Renal cortex interstitium (tissue), 15 donors: ENCODE measurements at places on chromosomes 6 and 20. TPM values are rescaled to one million over a fixed set of nuclear protein-coding genes. Genes with fewer than 3 reads are reported as not detected.
A peak's percentile ranks its signal among the peaks of the same experiment; 100 is the strongest.

DNA sequence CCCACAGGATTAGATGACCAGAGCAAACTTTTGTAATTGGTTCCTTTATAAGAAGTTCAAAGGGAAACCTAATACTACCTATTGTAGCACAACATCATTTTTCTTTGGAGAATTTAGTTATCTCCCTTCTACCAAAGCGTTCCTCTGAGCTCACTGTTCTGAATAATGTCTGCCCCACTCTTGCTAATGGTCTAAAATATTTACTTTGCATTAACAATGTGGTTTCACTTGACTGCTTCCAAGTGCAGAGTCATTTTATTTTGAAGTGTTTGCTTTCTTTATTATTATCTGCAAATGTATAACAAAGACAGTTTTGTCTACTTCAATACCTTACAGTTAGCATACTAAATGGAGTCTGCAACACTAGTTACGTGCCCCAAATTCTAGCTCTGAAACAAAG lies 15.0 kb downstream of the TRAPPC3L start:
- no peak for DNase-seq

DNA sequence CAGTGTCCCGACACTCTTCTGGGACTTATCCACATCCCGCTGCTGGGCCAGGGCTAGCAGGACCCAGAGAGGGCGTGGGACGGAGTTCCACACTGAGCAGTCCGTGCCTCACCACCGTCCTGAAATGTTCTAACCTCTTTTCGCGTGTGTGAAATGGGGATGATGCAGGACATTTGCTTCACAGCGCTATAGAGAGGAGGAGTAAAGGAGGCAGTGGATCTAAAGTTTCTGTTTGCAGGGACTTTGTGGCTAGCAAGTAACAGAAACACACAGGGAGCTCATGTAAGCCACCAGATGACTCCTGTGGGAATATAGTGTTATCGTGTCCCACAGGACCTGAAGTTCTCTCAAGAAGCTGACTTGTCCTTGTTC lies 634 bp downstream of the ITPA start:
- DNase-seq: no peak

DNA sequence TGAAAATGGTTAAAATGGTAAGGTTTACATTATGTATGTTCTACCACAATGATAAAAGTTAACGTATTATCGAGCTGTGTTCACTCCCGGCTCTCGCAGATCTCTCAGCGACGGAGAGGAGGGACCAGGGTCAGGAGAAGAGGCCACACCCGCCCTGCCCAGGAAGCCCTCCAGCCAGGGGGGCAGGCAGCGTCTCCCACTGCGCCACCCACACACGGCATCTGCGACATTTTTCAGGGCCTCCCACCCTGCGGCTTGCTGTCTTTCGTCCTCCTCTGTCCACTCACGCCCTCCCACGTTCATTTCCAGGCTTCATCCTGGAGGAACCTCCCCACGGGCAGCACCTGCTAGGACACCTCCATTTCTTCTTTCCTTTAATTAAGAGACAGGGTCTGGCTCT lies 43.3 kb downstream of the ZBTB46 start:
- no peak for DNase-seq

GRCh38 chr6:170024940-170025339 lies 265.9 kb downstream of the DLL1 start:
- peak; percentile 40 for DNase-seq

DNA sequence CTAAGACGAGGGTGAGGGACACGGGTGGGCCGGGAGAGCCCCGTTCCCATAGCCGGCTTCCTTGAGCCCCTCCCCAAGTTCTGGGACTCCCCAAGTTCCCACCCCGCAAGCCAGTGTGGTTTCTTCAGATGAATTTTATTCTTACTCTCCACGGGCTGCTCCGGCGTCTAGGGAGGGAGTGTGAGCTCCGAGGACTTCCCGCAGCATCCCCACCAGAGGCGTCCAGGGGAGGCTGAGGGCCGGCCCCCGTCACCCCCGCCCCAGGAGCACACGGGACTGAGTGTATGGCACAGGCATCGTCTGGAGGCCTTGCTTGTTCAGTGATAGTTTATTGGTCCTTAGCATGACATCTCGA lies 10.0 kb upstream of the SLC4A11 start:
- no peak for DNase-seq

DNA sequence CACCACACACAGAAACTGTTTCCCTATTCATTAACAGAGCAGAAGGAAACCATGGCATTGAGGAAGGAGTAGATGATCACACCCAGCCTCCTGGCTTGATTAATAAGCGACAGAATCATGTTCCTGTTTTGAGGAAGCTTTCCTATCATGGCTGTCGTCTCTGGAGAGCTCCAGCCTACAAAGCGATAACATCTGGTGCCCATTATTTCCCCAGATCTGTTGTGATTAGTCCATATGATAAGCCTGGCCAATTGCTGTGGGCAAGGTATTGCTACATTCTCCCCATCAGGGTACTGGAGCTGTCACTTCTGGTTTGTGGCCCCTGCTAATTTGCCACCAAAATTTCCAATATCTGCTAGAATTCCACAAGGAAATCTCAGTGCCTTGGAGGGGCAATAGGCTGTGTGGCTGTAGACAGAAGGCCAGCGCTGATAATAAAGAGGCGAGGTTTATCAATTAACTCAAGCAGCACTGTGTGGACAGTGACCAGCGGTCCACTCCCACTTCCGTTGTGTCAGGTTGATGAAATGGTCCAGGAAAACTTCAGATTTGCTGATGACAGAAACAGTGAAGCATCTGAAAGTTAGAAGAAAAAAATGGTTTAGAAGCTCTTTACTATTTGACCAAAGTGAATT lies 66.4 kb downstream of the OLIG3 start:
- no peak for DNase-seq

DNA sequence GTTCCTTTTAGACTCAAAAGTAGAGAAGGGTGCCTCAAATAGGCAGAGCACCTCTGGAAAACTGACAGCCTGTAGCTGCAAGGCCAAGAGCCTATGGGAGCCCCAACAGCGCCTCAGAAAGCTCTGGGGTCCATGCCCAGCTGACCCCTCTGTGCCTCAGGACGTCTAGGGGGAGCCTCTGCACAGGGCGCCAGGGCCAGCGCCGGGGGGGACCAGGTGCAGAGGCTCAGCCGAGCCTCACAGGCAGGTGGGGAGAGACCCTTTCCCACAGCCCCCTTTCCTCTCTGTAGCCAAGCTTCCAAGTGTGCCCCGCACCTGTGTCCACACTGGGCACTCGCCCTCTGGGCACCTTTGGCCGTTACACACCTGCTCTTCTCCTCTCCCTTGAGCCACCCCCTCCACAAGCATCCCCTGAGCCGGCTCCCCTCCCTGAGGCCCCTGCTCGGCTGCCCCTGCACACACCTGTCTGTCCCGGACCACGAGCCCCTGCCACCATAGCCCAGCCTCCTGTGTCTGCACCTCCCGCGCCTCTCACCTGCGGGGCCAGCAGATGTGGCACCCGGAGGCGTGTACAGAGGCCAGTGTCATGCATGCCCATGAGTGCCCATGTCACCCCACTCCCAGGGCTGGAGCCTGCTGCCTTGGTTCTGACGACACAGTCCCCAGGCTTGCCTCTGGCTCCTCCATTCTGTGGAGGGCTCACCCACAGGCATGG lies 53.2 kb downstream of the GINS1 start:
- DNase-seq: no peak

GRCh38 chr20:5353624-5354496 lies 37.1 kb upstream of the PROKR2 start:
- DNase-seq: no peak

GRCh38 chr6:94215552-94215951 lies 796.2 kb upstream of the EPHA7 start:
- no peak for DNase-seq

DNA sequence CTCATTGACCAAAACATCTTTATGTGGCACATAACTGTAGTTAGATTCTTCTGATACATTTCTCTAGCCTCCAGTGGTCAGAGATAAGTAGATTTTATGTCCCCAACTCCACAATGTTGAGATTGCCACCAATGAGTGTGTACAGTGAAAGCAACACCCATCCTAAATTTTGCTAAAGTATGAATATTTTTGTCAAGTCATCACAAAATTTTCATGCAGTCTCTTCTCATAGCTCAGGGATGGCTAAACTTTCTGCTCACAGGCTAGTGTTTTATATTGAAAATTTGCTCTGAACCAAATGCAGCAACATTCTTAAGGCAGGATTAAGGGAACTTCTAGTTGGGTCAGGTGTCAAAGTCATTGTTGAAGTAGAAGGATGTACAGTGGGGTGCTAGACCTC lies 203.6 kb downstream of the NKAIN2 start:
- DNase-seq: no peak

- no peak for DNase-seq
Measured at GRCh38 chr6:40124924-40125323, 190.7 kb upstream of the MOCS1 start.

DNA sequence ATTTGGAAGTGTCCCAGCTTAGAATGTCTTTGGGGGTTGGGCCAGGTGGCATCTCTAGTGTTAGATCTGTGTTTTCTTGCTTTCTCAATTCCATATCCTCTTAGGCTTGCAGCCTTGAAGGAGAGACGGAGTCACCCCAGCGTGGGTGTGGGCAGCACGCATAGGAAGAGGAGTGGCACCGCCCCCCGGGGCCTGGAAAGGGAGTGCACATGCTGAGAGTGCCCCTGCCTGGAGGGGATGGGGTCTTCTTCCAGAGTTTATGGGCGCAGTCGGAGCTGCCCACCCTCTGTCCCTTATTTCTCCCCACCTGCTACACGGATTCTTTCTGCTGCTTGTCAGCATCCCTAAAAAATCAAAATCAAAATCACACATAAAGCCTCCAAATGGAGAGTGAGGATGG lies 309.7 kb downstream of the QKI start:
- DNase-seq: no peak

DNA sequence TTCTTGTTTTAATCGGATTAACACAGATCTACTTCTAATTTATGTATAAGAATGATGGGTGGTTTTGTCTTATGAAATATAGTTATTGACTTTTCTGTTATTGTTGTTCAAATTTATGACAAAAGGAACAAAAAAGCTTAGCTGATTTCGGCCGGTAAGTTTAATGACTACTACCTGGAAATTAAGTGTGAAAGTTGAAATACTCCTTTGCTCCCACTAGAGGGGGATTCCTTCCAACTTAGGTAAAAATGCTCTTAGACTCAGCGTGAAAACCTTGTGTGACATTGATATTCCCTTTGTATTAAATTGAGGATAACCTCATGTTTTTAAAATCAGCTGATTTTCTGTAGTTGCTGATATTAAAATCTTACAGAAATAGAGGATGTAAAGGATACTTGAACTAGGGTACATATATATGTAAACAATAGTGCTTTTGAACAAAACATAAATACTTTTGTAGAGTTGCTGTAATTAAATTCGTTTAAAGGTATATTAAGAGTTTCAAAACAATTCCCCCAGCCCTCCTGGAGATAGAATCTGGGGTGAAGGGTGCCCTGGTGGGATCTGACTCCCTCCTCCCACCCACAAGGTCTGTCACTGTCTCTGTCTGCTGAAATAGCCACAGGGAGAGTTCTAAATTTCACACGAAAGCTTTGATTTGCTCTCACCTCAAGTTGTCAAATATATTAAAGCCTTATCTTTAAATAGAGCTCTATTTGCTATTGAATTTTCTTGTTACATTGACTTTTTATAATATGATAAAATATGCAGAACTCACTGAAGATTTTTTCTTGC lies 257.5 kb downstream of the ARID1B start:
- no peak for DNase-seq

DNA sequence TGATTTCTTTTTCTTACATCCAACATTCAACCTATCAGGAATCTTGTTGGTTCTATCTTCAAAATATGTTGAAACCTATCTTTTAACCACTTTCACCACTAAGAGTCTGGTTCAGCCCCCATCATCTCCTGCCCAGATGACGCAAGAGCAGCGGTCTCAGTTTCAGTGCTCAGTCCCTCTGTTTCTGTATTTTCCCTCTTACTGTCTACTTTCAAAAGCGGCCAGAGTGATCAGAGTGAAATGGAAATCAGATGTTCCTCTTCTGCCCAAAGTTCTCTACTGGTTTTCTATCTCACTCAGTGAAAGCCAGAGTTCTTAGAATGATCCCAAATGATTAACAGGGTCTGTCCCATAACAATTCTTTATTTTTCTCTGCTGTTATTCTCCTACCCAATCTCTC lies 147.9 kb upstream of the PDE7B start:
- DNase-seq: no peak

DNA sequence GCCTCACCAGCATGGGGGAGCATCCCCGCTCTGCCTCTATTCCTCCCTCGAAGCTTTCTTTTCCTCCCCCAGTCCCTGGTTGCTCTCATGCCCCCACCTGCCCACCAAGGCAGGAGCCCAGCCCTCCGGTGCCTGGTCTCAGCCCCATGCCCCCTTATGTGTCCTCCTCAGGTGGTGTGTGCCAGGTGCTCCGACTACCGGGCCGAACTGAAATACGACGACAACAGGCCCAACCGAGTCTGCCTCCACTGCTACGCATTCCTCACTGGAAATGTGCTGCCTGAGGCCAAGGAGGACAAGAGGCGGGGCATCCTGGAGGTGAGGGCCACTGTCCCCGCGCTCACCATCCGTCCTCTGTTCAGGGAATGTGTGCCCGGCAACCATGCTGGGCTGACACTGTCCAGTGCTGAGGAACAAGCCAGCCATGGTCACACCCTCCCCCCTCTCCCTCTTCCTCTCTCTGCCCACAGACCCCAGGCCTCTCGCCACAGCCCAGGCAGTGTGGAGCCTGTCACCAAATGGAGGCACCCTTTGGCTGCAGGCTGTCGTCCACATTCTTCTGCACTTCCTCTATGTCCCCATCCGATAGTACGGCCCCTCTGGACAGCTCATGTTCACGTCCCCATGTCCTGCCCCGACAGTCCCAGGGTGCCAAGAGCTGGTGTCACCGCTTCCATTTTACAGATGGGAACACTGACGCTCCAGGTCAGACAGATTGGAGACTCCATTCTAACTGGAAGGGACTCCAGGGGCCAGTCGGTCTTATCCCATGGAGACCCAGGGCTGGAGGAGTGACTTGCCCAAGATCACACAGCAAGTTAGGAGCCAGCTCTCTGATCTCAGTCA lies 20.4 kb downstream of the FGD2 start:
- DNase-seq: no peak

DNA sequence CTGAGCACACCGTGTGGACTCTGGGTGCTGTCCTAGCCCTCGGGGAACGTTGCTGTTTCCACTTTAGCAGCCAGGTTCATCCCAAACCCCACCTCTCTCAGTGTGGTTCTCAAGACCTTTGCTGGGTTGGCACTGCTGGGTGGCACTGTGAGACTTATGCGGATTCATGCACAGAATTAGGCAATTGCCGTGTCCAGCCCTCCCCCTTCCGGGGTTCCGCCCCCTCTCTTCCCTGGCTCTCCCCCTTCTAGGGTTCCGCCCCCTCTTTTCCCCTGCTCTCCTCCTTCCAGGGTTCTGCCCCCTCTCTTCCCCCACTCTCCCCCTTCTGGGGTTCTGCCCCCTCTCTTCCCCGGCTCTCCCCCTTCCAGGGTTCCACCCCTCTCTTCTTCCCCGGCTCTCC lies 39.8 kb upstream of the SLCO4A1 start:
- DNase-seq: no peak

The BPI gene
- polyA plus RNA-seq: 0.54 TPM

The EBF4 gene
- 45.7 TPM for polyA plus RNA-seq

The TP53TG5 gene
- 1.6 TPM for polyA plus RNA-seq

The RPN2 gene
- polyA plus RNA-seq: 281 TPM

The NFKBIE gene
- polyA plus RNA-seq: 13.4 TPM

The SLC22A7 gene
- 0.81 TPM for polyA plus RNA-seq

The PDYN gene
- polyA plus RNA-seq: 0.24 TPM

The CDH4 gene
- 8.7 TPM for polyA plus RNA-seq

The PNPLA1 gene
- polyA plus RNA-seq: 3.8 TPM

The ALDH5A1 gene
- 27.5 TPM for polyA plus RNA-seq

The GSTA2 gene
- polyA plus RNA-seq: 0.36 TPM

The DDX39B gene
- polyA plus RNA-seq: 573 TPM
